ENCODE measurements at places on chromosomes 2 and 18.
A peak's percentile ranks its signal among the peaks of the same experiment; 100 is the strongest.

DNA sequence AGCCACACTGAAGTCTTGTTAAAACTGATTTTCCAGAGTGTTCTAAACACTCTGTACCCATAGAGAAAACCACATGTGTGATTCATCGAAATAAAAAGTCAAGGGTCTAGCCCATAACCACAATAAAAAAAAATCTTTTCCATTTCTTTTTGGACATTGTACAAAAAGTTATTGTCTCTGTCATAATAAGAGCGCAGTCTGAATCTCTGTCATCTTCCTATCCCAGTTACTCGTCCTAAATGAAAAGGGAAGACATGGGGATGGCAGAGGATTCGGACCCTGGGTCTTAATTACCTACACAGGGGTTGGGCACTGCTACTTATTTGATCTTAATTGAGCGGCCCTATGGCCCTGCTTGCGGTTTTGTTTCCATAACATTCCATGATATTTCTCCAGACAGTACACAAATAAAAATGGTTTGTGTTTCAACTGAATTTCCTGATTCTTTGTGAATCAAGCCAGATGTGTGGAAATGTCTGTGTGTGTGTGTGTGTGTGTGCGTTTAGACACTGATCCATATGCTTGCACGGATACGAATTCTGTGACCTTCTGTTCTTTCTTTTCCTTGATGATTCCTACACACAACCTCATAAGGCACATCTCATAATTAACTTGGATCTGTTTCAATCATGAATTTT is 133.4 kb upstream of the SPATS2L start:
- DNase-seq: no peak

DNA sequence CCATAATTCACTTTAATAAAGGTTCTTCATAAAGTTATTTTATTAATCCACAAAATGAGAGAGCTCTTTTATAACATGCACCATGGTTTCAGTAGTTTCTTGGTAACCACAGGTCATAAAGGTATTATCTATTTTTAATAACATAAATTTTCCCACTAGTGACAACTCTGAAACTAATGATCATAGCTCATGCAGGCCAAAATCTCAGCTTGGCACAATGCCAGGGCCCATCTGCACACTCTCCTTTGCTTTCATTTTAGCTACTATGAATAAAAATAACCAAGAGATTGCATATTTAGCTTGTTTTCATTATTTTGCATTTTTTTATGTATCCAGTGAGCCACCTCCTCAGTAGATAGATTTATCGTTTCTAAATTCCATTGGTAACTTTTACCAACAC is 691.8 kb upstream of the CHAC2 start:
- DNase-seq: no peak

DNA sequence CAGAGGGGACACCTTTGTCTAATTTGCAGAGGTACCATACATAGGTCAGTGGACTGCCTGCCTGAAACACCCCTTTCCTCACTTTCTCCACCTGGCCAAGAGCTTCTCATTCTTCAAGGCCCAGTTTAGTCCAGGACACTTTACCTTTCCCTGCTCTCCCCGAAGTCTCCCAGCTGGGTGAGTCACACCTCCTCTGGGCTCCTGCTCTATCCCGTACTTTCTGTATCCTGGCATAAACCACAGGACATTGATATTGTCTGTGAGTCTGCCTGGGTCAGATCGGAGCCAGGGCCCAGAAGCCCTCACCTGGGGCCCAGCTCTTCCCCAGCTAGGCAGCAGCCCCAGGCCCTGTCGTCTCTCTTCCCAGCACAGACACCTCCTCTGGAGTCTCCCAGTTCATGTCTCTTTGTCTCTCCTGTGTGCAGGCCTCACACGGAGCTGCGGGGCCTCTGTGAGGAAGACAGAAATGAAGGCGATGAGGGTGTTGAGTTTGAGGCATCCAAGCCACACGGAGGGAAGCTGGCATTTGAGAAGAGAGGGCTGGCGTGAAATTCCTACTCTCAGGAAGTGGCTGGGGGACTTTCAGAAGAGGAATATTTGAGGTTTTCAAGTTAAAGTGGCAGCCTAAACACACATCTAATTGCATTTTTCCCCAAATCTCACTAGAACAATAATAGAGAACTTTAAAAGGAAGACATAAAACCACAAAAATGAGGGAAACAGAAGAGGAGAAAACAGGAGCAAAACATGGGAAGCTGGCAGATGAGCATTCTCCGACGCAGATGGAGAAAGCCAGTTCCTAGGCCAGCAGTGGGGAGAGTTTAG is 79.6 kb upstream of the LAPTM4A start:
- no peak for DNase-seq

- peak; percentile 84 for DNase-seq
Measured at GRCh38 chr2:164841719-164842623, at the start of gene COBLL1. TSS of gene COBLL1 (minus strand) at chr2:164841823. CDS start at chr2:164841196, 627 bp downstream.

GRCh38 chr2:95234816-95235215 is 27.5 kb downstream of the ZNF892 start:
- DNase-seq: no peak

- DNase-seq: no peak
Measured at GRCh38 chr18:48021273-48021914, 90.9 kb upstream of the SMAD2 start.

- no peak for DNase-seq
Measured at GRCh38 chr2:237043866-237044265, 41.8 kb upstream of the COPS8 start.

GRCh38 chr18:76791642-76792041 is 30.7 kb upstream of the ZNF236 start:
- DNase-seq: no peak

GRCh38 chr2:17228461-17228860 is 289.8 kb downstream of the RAD51AP2 start:
- DNase-seq: no peak

DNA sequence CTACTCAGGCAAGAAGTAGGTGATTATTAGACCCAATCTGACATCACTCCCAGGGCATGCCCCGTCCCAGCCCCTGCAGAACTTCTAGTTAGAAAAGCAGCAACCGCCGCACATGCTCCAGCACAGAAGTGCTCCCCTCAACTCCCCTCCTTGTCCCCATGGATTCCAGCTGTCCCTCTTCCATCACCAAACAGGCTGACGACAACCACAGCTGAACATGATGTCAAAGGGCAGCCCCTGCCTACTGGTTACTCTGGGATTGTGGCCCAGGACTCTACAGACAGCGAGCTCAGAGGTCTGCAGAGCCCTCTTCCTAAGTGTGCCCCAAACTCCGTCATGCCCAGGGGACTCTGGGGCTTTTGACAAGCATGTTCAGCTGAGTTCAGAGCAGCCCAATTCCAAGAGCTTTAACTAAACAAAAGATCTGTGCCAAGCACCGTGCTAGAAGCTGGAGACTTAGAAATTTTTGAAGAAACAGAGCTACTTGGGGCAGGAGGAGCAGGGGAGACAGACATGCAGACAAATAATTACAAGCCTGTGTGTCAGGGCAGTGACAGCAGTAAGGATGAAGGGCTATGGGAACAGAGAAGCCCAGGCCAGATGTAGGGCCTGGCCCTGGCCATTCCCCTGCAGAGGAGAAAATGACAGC is 148.1 kb downstream of the BCL11A start:
- no peak for DNase-seq

DNA sequence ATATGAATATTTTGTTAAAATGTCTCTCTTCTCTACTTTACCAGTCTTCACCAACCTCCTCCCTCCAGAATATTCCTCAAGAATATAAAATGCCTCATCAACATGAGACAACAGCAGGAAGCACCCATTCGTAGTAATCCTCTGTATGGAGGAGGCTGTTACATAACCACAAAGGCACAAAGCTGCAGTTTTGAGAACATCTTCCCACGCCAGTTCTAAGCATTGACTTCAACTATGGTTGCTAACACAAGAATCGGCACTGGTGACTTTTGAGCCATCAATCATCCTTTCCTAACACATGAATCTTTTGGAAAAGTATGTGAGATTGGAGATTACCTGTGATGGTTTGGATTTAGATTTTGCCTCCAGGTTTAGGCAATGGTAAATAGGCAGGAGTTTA is 54.9 kb upstream of the CYP1B1 start:
- no peak for DNase-seq

- no peak for DNase-seq
Measured at GRCh38 chr2:133801946-133802345, 233.7 kb upstream of the NCKAP5 start.

DNA sequence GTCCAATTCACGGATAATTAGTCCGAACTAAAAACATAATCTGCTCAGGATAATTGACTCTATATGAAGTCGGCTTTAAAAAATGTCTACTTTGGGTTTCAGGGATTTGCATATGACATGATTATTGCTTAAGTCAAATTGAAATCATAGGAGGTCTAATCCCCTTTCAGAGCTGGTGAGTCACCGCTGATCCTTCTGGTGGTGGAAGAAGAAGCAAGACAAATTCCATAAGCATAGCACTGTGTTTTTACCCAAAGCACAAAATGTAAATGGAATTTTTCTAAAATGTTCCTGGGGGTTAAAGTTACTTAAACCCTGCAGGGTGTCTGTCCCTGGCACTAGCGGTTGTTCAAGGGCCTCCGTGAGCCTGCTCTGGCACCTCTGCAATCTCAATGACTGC is 460.2 kb downstream of the LRATD1 start:
- DNase-seq: no peak

GRCh38 chr2:142174176-142174575 is 43.4 kb upstream of the LRP1B start:
- no peak for DNase-seq

- DNase-seq: peak; percentile 48
Measured at GRCh38 chr2:239991689-239992314, 33.3 kb downstream of the NDUFA10 start.

GRCh38 chr2:17035010-17035409 is 369.4 kb upstream of the CYRIA start:
- DNase-seq: no peak

DNA sequence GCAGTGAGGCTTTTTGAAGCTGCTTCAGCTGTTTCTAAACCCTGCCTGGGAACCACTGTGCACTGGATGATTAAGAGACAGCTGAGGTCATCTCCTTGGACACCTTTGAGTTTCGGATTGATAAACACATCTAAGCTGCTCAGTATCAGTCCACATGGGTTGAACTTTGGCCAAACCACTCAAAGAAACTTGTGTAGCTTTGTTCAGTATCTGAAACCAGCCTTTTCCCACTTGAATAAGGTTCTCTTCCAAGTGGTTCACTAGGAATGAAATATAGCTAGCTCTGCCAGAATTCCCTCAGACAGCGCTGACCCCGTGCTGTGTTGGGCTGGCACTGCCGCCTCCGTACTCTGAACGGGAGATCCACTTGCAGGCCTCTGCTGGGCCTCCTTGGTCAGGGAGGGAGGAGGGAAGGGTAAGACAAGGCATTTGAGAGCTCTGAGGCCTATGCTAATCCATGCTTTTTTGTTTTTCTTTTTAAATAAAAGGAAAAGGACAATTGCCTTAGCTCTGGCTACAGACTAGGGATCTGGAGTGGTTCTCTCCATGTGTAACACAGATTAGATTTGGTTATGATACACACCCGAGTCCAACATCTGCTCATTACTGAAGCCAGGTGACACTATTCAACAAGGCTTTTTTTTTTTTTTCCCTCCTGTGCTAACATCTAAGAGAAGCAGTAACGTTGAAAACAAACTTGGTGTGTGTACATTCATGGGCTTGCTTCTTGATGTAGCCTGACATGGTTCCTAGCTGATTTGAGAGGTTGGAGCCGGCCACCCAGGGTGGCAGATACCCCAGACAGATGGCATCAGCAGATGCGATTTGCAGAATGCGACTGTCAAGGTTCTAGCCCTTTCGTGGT is 67.7 kb downstream of the NCK2 start:
- peak; percentile 60 for DNase-seq

Measured in HepG2 (cell line).